ENCODE measurements at places on chromosomes 3 and 15.

DNA sequence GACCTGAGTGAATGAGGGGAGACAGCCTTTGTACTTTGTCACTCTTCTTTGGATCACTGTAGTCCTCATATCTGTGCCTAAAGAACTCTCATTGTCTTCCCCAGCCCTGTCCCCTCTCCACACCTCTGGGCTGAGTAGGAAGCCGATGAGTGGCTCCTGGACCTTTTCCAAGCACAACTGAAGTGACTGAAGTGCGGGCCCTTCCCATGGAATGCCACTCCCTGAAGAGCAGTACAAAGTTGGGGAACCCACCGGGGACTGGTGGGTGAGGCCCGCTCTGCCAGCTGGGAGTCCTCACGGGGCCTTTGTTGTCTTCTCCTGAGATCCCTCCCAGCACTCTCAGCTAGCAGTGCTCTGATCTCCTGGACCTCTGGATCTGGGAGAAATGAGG lies 90.1 kb downstream of the AAGAB start:
- DNase-seq, result peak; percentile 4

- DNase-seq, result no peak
Measured at GRCh38 chr3:132879656-132880055, 157.4 kb upstream of the NPHP3 start.

- no peak for DNase-seq
Measured at GRCh38 chr3:32869513-32870047, 51.8 kb downstream of the TRIM71 start.

GRCh38 chr15:63513728-63514127 lies 9.3 kb downstream of the USP3 start:
- DNase-seq, result no peak

GRCh38 chr3:142963516-142964448 lies at the start of gene PAQR9:
PAQR9 (minus strand) TSS chr3:142963674; CDS start chr3:142963336, 338 bp downstream.
- DNase-seq, result peak; percentile 82

GRCh38 chr3:174951498-174952005 lies 92.4 kb downstream of the NAALADL2 start:
- no peak for DNase-seq

DNA sequence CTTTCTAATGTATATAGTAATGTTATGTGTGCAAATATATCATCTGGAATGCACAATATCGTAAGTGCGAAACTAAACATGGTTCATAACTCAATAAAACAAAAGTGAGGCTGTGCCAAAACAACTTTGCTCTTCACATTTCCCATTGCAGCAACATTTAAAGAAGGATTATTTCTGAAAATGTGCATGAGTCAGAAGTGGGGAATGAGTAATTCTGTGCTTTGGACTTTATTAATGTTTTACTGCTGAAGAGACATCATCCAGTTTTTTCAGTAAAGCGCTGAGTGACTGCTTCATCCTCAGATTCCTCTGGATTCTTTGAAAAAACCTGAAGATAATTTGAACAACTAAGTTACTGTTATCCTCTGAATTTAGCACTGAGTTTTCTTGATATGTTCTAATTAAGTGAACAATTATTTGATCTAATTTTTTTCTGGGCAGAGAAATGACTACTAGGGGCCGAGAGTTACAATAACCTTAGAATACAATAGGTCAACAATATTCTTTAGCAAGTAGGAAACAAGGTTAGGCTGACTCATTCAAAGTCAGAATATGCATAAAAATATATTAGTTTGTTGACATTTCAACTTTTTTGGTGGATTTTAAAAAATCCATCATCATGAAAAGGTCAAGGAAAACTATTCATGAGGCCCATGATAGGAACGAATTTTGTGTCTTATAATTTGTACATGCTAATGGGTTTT lies 20.0 kb upstream of the PLCL2 start:
- DNase-seq, result no peak

- no peak for DNase-seq
Measured at GRCh38 chr15:84797212-84797611, 19.9 kb upstream of the ALPK3 start.

- DNase-seq, result no peak
Measured at GRCh38 chr3:185089343-185089742, 63.5 kb downstream of the C3orf70 start.

DNA sequence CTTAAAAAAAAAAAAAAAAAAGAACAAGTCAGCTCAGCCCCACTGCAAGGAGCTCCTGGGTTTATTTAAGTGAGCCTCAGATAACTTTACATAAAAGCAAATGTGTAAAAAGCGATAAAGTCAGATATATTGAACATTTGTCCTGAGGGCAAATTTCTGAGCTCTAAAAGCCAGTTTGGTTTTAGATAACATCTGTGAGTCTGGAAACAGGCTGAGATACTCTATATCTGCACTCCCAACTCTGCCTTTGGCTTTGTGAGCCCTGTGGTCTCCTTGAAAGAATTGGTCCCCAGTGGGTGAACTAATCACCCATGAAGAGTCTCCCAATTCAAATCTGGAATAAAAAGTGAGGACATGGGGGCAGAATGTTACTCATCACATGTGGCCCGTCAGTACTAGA lies 104.6 kb downstream of the APBA2 start:
- DNase-seq, result no peak

- DNase-seq, result peak; percentile 12
Measured at GRCh38 chr3:116046350-116046749, 398.9 kb downstream of the LSAMP start.

DNA sequence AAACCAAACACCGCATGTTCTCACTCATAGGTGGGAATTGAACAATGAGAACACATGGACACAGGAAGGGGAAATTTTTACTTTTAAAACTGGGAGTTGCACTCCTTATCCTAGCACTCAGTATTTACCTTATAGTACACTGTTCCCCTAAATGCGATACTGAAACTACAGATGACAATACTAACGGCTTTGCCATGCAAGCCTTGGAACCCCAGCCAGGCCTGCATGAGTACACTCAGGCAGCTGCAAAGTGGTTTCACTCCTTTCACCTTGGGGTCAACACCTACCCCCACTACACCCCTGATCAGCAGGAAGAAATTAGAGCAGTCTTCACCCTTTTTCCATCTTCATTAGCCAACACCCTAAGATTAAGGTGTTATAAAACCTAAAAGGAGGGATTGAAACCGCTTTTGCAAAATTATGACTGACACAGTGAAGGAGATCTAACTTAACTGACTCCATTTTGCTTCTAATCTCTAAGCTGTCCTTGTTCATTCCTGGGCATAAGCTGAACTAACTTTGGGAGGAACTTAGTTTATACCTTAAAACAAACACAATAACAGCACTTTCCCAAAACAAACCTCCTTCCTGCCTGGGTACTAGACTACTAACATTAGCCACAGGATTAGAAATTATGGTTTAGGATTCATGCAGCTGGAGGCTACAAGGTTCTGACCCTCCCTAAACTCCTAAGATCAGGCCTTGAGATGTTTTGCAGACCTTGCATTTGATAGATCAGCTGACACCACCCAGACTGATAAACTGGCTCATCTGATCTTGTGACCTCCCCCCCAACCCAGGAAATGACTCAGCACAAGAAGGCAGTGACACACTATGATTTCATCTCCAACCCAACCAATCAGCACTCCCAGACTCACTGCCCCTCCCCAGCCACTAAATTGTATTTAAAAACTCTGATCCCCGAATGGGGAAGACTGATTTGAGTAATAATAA lies 452.1 kb upstream of the PPP2R3A start:
- DNase-seq, result no peak

- DNase-seq, result no peak
Measured at GRCh38 chr3:128297401-128298138, 144.3 kb downstream of the EEFSEC start.

- DNase-seq, result no peak
Measured at GRCh38 chr3:100647657-100648056, 38.3 kb downstream of the ADGRG7 start.

DNA sequence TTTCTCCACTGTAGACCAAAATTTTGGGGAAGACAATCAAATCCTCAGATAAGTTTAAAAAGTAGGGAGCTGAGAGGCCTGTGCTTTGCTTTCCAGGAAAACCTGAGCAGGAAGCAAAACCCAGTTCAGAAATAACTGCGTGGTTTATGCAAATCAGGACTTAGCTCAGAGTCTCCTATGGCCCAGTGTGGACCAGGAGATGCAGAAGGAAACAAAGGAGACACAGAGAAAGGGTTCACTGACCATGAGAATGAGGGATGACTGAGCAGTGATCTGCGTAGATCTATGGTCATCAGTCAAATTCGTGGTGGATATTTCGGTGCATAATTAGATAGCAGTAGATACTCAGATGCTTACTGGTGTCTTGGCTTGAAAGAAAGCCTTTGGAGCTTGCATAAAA lies 196.6 kb downstream of the TPRG1 start:
- DNase-seq, result no peak

GRCh38 chr3:180341516-180341915 lies 260.4 kb upstream of the TTC14 start:
- DNase-seq, result no peak

DNA sequence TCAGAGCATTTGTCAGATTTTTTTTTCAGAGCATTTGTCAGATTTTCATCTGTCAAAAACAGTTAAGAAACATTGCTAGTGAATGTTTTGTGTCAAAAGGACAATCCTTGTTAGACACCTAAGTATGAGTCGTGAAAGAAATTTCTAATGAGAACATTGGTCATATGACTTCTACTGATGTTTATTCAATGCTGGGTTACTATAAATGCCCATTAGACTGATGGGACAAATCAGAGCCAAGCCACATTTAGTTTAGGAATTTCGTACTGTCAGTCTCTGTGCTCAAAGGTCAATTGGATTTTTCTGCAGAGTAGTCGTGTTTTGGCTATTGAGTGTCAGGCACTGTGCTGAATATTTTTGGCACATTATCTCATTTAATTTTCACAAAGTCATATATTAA lies 31.6 kb downstream of the TSC22D2 start:
- DNase-seq, result no peak

DNA sequence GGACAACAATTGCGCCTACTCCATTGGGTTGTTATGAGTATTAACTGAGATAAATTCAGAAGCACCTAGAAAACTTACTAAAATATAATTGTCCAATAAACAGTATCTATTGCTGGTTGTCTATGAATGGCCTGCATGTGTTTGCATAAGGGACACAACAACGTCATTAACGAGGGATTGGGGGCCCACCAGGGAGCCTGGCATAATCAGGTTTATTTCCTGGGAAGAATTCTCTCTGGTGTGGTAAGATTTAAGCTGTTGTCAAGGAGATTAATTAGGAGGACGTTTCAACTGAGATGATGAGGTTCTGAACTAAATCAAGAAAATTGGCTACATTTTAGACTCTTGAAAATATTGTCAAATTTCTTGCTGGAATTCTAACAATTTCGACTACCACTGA lies 176.1 kb upstream of the CDIN1 start:
- DNase-seq, result no peak

DNA sequence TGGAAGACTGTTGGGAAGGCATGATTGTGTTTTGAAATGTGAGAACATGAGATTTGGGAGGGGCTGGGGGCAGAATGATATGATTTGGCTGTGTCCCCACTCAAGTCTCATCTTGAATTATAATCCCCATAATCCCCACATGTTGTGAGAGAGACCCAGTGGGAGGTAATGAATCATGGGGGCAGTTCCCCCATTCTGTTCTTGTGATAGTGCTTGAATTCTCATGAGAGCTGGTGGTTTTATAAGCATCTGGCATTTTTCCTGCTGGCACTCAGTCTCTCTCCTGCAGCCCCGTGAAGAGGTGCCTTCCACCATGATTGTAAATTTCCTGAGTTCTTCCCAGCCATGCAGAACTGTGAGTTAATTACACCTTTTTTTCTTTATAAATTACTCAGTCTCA lies 430.5 kb downstream of the OTOL1 start:
- DNase-seq, result no peak

DNA sequence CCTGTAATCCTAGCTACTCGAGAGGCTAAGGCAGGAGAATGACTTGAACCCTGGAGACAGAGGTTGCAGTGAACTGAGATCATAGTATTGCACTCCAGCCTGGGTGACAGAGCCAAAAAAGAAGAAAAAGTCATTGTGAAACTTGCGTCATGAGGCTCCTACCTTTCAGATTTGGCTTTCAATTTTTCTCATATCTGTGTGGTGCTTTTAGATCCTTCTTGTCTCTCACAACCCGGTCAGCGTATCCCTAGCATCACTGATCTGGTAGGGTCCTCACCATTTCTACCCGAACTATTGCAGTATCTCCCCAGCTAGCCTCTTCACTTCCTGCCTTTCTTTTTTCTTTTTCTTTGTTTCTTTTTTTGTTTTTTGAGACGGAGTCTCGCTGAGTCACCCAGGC lies 21.6 kb upstream of the GCNT3 start:
- DNase-seq, result no peak

GRCh38 chr3:143090486-143090885 lies 29.1 kb upstream of the CHST2 start:
- DNase-seq, result peak; percentile 21

DNA sequence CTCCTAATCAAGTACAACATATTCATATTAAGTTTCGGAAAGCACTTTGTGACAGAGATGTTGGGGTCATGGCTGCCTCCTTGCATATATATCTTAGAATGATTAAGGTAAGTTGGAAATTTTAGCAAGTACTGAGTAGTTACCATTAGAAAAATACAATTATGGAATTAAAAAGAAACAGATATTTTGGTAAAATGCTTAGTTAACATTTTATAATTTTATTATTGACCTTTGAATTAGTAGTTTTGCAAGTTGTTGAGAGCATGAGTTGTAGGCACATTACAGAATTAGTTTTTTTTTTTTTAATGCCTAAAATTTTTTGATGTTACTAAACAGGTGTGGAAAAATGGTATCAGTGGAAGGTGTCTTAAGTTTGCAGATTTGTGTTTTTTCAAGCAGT lies 20.6 kb downstream of the AP4E1 start:
- no peak for DNase-seq

- peak; percentile 8 for DNase-seq
Measured at GRCh38 chr3:130850044-130850797, 43.7 kb upstream of the ATP2C1 start.

GRCh38 chr15:75023181-75023871 lies at the start of gene PPCDC:
PPCDC (plus strand) TSS chr15:75023590; CDS start chr15:75028319, 4,729 bp downstream.
- DNase-seq, result peak; percentile 96

GRCh38 chr3:59143447-59143846 lies 93.6 kb upstream of the CFAP20DC start:
- DNase-seq, result no peak

Data from NCI-H1417 (cell line).